ENCODE measurements at places on chromosomes 5 and 9.

DNA sequence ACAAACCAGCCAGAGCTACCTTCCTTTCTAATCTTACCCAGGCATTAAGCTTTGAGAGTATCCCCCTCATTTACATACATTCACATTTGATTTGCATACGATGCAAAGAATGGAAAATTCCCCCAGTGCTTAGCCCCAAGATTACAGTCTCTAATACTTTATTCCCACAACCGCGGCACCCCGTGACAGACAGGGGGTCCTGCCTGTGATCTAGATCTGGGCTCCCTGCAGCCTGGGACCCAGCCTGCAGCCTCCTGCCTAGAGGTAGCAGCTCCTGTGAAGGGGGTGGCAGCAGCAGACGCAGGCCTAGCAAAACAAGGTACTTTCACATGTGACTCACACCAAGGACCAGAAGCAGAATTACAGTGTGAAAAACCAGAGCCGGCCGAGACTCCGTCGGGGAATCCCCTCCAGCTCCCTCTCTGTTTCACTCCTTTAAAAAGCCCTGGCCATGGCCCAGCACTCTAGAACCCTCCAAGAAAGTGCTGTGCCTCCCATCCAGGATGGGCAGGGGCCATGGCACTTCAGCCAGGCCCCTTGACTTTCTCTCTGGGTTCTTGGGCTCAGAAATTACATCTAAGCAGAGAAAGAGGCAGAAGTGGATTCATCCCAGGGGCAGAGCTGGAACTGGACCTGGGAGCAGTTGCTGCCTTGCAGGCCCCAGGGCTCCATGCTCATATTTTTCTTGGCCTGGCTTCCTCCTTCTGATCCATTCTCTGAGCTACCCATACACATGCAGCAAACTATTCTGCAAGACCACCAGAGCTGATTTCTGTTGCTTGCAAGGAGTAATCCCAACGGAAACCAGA lies 14.0 kb upstream of the TCF7 start:
- DNase-seq: peak; percentile 72

DNA sequence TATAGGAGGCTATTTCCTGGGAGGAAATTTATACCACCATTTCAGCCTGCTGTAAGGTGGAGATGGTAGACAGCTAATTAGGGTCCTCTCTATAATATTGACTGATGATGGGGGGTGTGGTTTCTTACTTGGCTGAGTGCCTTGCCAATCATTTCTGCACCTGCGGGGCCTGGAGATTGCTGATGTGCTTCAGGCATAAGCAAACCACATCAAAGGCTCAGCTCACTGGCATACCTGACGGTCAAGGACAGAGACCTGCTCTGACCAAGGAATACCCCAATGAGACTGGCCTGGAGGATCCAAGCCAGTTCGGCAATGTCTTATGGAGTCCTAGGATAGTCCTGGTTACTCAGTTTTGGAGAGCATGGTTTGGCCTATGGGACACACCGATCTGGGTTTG lies 29.5 kb downstream of the ANKH start:
- no peak for DNase-seq

GRCh38 chr9:95980262-95981125 lies 105.0 kb downstream of the ERCC6L2 start:
- DNase-seq: no peak

GRCh38 chr5:153895266-153895665 lies 143.4 kb downstream of the FAM114A2 start:
- DNase-seq: no peak

GRCh38 chr9:129871046-129871445 lies 35.8 kb downstream of the USP20 start:
- DNase-seq: no peak

DNA sequence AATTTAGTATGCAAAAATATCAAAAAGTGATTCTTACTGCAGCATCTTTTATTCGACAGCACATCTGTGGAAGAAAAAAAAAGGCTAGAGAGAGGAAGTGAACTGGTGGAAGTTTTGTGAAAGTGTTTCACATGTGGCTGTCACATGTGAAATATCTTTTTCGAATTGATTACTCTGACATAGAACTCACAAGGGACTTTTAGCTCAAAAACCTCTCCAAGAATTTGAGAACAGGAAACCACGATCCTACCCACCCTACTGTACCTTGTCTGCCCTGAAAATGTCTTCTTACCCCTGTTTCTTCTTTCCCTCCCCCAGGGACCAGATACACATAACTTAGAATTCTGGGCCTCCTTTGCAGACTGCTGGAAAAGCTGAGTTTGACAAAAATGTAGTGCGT lies 106.5 kb upstream of the PRRC1 start:
- DNase-seq: no peak
